ENCODE measurements at places on chromosomes 3 and 15.

- DNase-seq = no peak
Measured at GRCh38 chr3:64871834-64872249, 184.0 kb upstream of the ADAMTS9 start.

DNA sequence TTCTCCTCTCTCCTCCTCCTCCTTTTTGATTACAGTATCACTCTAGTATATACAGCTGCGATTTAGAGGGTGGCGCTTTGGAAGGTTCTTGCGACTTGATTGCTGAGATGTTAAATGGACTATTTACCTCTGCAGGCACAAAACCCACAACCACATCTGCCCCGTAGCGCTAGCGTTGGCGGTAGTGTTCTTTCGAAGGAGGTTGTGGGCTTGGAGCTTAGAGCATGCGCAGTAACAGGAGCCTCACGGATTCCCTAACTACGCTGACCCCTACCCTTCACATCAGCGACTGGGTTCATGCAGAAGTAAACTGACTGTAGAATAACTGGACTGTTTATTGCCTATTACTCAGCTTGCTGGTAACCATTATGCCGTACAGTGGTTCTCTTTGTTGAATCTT lies 58.0 kb downstream of the CGGBP1 start:
- DNase-seq = no peak

DNA sequence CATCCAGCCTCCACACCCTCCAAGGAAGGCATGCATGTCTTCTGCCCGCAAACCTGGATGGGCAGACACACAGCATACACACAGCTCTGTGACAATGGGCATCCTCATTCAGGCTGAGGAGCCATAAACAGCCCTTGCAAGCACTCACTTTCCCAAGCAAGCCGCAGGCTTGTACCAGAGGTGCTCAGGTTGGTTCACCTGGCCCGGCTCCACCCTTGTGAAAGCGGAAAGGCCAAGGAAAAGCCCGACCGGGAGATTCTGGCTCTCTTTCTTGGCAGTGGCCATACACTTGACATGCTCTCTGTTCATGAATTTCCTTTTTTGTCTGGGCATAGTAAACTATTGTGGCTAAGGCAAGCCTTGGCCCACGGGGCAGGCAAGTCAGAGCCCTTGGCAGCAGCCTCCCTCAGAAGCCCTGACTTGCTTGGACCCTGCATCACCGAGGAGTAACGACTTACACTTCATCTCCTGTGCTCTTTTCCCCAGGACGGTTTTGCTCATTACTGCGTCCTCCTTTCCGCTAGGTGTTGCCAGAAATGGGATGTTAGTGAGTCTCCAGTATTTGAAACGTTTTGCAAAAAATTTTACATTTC lies 74.6 kb upstream of the BNC1 start:
- no peak for DNase-seq

DNA sequence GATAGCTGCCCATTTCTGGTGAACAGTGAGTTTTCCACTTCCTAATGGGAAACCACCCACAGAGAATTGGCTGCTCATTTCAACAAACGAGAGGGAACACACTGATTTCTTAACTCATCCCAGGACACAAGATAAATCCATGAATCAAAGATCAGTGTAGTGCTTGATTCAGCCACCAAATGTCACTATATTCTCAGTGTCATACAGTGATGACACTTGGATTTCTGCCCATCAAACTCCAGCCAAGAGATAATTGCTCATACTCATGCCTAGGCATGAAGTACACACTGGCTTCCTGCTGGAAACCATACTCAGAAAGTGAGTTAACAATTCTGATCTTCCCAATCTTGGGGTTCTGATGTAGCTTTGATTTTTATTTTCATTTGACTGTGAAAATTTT lies 35.4 kb upstream of the GRM7 start:
- DNase-seq = no peak

GRCh38 chr15:74062671-74063070 lies 19.7 kb downstream of the GOLGA6A start:
- DNase-seq = no peak

GRCh38 chr3:141086188-141086587 lies 35.0 kb downstream of the SPSB4 start:
- DNase-seq = no peak

GRCh38 chr15:101522091-101522490 lies 32.6 kb upstream of the PCSK6 start:
- DNase-seq = no peak

- no peak for DNase-seq
Measured at GRCh38 chr3:33360136-33360825, 79.9 kb downstream of the UBP1 start.

DNA sequence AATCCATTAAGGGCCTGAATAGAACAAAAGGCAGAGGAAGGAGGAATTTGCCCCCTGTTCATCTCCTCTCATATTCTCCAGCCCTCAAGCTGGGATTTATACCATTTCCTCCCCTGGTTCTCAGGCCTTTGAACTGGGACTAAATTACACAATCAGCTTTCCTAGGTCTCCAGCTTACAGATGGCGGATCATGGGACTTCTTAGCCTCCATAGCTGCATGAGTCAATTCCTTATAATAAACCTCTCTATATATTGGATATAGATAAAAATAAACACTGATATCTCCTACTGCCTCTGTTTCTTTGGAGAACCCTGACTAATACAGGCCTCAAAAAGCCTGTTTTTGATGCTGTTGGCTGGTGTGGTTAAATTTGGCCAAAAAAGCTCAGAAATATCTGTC lies 84.5 kb upstream of the TMEM108 start:
- DNase-seq = no peak

- no peak for DNase-seq
Measured at GRCh38 chr3:166478356-166478755, 641.1 kb upstream of the BCHE start.

GRCh38 chr3:168497741-168498140 lies 402.0 kb upstream of the GOLIM4 start:
- DNase-seq = no peak

GRCh38 chr3:152307829-152308474 lies 39.2 kb downstream of the MBNL1 start:
- no peak for DNase-seq

- DNase-seq = no peak
Measured at GRCh38 chr15:84034578-84035398, 200.8 kb upstream of the GOLGA6L4 start.

- no peak for DNase-seq
Measured at GRCh38 chr15:57994221-57995049, 71.1 kb downstream of the ALDH1A2 start.

DNA sequence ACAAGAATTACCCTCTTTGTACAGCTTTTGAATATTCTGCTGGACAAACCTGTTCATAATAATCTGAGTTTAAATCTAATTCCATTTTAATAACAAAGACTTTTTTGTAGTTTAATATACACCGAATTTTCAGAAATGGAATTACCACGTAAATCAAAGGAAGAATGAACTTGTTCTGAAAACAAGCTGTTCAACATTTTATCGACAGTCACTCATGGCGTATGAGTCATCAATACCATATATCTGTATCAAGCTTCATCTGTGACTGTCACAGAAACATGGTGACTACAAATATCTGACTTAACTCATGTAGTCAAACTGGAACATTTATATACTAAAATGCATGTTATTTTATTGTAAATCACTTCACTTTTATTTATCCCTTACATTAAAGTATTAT lies 90.0 kb downstream of the EFL1 start:
- no peak for DNase-seq

- DNase-seq = peak; percentile 39
Measured at GRCh38 chr3:194306771-194307640, 44.1 kb downstream of the CPN2 start.

Data from stimulated activated CD4-positive, alpha-beta T cell treated with anti-CD3 and anti-CD28 coated beads, Interleukin-1b, Interleukin-23, amount 100 ng/mL, for 48 hours (primary cell).